ENCODE measurements at places on chromosomes 2 and 18.

DNA sequence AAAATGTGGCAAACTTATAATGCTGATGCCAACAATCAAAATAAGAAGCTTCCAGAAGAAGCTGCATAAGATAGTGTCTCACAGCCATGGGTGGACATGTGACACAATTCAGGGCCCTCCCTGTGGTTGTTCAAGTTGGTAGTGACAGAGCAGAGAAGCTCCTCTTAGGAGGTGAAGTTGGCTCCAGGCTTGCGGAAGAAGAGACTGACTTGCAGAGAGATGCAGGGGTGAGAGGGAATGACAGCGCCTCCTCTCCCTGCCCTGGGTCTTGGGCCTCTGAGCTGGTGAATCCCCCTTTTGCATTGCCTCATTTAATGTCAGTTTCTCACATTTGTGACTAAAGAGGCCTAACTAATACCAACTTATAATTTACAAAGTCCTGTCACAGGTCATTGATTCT lies 23.0 kb upstream of the RHOB start:
- no peak for DNase-seq

GRCh38 chr2:55235724-55236538 lies 3.4 kb downstream of the RPS27A start:
- DNase-seq: no peak

DNA sequence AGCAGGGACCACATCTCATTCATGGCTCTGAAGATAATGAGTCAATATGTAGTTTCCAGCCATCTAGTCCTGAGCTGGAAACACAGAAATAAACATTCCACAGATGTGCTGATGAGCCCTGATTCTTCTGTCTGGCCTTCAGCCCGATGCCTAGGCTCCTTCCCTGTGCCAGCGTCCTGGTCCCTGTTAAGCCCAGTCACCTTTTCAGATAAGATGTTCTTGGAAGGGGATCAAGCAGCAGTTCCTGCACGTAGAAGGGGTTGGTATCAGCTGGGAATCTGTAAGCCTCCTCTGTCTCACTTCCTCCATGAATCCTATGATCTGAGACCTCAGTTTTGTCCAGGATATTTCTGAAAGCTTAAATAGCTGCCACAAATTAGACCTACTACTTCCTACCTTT lies 149.3 kb downstream of the TTC32 start:
- no peak for DNase-seq

DNA sequence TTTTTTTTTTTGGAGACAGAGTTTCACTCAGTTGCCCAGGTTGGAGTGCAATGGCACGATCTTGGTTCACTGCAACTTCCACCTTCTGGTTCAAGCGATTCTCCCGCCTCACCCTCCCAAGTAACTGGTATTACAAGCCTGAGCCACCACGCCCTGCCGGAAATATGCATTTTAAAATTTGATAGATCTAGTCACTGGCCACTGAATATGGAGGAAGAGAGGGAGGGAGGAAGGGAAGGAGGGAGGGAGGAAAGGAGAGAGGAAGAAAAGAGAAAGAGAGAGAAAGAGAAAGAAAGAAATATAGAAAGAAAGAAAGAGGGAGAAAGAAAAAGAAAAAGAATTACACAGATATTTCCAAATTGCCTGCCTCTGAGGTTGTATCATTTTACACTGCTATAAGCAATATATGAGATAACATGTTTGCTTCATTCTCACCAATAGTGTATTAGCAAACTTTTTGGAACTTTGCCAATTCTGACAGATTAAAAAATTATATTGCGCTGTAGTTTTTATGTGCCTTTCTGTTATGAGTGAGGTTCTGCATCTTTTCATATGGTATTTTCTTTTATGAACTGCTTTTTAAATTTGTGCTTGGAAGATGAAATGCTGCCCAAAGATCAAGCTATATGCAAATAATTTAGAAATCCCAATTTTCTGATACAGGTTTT lies 161.2 kb upstream of the MAP3K20 start:
- no peak for DNase-seq

DNA sequence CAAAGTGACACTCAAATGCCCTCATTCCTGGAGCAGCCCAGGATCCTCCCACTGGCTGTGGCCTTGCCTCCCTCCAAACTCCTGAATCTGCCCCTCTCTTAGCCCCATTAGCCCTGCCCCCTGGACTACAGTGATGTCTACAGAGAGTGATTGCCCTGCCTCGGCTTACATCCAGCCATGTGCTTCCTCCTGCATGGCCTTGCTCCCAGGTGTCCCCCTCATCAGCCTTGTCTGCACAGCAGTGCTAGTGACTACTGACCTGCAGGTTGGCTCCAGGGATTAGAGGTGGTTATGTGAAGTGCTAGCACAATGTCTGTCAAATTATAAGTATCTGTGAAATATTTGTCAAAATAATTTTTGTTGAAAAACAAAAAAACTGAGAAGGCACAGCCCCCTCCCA lies 259.1 kb upstream of the MYT1L start:
- DNase-seq: no peak

GRCh38 chr18:5709476-5710095 lies 165.8 kb upstream of the EPB41L3 start:
- no peak for DNase-seq

- DNase-seq: no peak
Measured at GRCh38 chr2:134668821-134669220, 50.0 kb downstream of the TMEM163 start.

DNA sequence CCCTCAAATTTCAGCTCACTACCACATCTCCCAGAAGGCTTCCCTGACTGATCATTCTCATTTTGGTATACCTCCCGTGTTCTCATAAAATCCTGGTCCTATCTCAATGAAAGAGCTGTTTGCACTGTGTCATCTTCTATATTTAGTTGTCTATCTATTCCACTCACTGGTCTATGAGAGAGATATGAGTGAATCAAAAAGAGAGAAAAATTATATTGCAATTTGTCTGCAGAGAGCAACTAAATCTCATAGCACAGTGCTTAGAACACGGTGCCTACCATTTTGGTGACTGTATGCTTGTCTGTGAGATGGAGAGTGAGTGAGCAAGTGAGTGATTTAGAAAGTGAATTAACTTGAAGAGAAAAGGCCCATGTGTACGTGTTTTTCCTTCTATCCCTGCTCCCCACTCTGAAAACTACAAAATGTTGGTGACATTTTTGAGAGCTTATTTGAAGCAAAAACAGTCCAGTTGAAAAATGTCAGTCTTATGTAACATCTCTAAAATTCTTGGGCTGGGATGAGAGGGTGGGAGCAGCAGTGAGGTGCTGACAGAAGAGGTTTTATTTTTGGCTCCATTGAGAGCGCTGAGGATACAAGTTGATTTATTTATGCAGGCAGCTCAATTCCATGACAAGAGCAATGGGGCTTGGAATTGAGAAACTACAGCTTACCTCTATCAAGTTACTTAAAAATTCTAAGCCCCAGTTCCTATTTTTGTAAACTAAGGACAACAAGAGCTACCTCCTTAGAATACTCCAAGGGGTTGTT lies 373.5 kb upstream of the CHST9 start:
- no peak for DNase-seq

DNA sequence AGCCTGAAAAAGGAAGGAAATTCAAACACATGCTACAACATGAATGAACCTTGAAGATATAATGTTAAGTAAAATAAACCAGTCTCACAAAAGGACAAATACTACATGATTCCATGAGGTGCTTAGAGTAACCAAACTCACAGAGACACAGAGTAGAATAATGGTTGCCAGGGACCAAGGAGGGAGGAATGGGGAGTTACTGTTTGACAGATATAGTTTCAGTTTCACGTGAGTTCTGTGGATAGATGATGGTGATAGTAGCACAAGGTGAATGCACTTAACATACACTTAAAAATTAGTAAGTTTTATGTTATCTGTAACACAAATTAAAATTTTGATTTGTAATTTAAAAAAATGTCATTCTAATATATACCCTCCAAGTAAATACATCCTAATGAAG lies 106.9 kb upstream of the ACVR1C start:
- no peak for DNase-seq

DNA sequence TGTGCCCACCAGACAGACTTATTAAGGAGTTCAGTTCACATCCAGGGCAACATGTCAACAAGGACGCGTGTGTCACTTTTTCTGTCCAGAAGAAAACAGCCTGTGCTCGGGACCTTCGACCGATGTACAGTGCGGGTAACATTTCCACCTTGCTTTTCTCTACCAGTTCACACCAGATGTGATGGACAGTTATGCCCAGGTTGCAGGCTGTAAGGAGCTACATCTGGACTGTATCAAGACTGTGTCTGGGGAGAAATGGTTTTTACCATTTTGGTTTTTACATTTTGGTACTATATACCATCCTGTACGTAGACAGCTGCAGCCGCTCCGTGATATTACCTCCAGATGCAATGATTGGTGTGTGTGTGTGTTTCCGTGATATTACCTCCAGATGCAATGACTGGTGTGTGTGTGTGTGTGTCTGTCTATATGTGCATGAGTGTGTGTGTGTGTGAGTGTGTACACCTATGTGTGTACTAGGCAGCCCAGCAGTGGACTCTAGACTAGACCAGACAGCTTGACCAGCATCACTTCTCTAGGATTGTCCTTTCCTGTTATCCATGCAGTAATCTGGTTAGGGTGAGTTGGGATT lies 118.0 kb downstream of the COL6A3 start:
- no peak for DNase-seq

- DNase-seq: no peak
Measured at GRCh38 chr2:10773821-10774341, 38.7 kb downstream of the PDIA6 start.

DNA sequence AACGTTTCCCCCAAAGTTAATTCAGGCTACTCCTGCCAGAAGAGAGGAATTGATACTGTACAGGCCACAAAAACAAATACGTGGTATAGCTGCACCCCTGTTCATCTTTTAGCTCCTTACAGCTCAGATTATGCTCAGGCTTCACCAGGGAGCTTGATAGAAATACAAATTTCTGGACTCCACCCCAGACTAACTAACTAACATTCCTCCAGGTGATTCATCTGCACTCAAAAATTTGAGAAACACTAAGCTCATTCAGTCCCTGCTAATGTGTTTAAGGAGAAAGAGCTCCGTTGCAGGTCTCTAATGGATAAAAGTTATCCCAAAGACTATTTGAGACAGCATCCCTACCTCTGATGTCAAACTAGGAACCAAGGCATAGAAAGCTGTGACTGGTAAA lies 36.8 kb upstream of the UNC80 start:
- DNase-seq: no peak

DNA sequence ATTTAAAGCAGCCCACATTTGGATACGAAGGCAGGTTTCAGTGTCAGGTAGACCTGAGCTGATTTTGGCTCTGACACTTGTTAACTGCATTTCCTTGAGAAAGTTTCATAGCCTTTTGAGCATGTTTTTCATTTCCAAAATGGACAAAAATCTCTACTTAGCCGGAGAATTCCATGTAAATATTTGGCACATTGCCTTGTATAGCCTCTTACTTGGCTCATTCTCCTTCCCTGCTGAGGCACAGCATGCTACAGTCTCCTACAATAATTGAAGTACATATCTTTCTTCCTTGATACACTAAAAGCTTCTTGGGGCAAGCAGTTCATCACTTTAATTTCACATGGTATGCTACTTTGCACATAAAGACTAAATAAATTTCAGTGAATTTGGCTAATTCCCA lies 772.2 kb upstream of the CHAC2 start:
- DNase-seq: no peak

GRCh38 chr2:150214626-150215025 lies 272.8 kb downstream of the RND3 start:
- DNase-seq: no peak

DNA sequence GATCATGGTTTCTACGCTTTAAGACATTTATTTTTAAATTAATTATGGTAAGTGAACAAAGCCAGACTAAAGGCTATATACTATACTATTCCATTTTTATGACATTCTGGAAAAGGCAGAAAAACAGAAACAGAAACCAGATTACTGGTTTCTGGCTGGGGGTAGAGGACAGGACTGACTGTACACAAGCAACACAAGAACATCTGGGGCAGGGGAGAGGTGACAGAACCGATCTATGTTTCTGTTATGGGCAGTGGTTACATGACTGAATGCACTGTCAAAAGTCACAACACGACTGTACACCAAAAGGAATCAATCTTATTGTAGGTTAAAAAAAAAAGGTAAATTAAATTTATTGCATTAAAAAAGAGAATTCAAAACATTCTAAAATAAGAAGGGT lies 64.7 kb downstream of the PTPN2 start:
- no peak for DNase-seq

- DNase-seq: no peak
Measured at GRCh38 chr2:33336036-33336625, 140.3 kb upstream of the RASGRP3 start.

DNA sequence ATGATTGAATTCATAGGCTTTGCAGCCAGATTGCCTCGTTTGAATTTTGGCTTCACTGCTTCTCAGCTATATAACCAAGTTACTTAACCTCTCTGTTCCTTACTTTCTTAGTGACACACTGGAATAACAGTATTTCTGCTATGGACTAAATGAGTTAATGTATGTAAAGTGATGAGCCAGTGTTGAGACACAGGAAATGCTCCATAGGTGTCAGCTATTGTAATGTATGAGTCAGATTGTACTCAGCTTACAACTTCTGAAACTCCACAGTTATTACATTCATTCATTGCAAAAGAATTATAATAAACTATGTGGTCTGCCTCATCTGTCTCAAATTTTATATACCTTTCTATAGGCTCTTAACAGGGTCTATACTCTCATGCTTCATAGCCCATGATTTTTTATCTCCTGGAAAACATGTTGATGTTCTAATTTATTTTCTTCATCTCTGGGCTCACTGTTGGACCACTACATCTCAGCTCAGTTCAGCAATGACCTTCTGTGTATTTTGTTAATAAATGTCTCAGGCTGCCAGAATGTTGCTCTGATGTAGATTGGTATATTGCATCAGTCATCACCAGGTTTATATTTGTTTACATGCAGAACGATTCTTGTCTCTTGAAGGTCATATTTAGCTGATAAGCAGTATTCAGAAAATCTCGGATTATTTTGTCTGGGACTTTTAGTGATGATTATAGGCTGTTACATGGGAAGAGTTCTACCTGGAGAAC lies 76.2 kb downstream of the MAP3K20 start:
- peak; percentile 16 for DNase-seq

GRCh38 chr2:42769583-42770287 lies 5.8 kb upstream of the OXER1 start:
- DNase-seq: no peak

- no peak for DNase-seq
Measured at GRCh38 chr2:181165199-181165868, 184.9 kb downstream of the UBE2E3 start.

- DNase-seq: no peak
Measured at GRCh38 chr18:64052772-64053171, 82.9 kb downstream of the SERPINB8 start.

GRCh38 chr2:29620890-29621289 lies 300.5 kb downstream of the ALK start:
- no peak for DNase-seq

DNA sequence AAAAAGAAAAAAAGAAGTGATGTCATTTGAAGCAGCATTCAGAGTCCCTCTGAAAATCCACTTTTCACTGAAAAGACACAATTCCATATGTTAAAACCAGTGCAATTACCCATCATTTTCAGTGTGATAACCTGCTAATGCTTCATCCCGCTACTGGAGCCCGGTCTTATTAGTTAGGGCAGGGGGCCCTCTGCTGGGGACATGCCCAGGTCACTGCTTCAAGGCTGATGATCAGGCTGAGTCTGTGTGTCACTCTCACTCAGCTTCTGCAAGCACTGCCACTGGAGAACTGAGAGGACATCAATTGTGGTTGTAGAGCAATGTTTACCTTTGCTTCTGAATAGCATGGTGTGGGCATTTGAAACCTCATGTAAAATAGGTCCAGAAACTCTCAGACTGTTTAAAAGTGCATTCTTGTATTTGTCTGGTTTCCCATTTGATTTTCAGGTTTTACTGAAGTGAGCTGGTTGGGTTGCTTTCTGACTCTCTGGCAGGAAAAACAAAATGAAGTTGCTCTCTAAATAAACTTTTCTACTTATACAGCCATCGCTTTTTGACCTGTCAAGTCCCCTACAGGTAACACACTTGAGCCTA lies 49.2 kb upstream of the NXPH2 start:
- no peak for DNase-seq
